ENCODE measurements at places on chromosomes 7 and 10.

DNA sequence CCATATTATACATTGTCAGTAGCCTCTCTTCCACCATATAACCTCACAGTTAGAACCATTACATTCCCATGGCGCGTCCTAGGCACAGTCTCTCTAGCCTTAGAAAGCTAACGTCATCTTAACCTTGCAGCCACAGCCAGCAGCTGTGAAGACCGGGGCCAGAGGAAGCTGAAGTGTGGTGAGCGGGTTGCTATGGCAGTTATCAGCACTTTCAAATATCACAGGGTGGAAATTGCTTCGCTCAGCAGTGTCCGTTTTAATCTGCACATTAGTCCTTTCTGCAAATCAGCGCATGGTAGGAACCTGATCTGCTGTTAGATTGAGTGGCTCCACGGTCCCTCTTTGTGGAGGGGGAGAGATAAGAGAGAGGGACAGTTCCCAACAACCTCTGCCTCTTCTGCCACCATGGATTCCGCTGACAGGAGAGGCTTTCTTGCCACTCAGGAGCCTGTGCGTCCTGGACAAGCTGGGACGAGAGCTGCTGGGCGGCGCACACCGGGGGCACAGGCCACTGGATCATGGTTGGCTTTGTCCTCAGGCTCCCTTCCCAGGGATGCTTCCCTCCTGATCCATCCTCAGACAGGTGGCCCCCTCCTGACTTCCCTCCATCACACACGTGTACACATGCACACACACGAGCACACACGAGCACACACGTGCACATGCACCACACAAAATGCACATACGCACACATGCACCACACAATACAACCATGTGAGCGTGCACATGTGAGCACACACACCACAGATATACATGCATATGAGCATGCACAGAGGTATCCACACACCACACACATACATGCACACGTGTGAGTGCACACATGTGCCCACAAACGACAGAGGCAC is 93.8 kb downstream of the WDR37 start:
- no peaks in the 10 kb centered on the region for H3K36me3 ChIP-seq
- H3K27ac ChIP-seq = no peak overlapping the region

DNA sequence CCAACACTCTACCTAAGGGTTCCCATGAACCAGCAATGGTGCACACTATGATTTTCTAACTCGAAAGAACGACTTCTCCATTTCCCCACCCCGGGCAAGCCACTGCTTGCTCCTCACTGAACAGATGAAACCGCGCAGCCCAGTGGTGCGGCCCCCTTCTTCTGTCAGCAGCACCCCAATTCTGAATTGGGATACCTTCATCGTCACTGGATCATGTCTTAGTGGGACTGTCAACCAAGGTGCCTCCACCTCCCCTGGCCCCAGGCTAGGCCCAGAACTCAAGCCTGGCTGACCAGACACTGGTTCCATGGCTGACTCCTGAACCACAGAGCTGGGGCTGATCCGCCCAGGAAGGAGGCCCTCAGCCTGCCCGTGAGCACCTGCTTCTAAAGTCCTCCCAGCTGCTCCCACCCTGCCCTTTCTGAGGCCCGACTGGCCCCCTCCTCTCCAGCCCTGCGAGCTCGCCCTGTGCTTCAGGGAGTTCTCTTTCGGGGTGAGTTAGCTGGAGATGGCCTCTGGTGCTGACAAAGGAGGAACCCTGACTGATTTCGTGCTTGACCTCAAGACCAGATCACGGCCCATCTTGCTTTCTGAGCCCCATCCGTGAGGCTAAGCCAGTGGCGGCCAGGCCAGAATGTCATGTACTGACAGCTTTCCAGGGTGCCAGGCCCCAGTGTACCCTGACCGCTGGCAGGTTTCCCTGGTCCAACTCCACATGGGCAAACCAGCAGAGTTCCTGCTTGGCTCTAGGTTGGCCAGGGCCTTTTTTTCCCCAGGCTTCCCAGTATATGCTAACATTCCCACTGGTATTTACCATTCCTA is 44.5 kb downstream of the FAM53B start:
- H3K4me3 ChIP-seq = no peak overlapping the region
- H3K4me1 ChIP-seq = peaks cover 17% of the 10 kb centered on the region
- H3K27ac ChIP-seq = no peak overlapping the region
- H3K27me3 ChIP-seq = no peaks in the 10 kb centered on the region
- no peak for DNase-seq

DNA sequence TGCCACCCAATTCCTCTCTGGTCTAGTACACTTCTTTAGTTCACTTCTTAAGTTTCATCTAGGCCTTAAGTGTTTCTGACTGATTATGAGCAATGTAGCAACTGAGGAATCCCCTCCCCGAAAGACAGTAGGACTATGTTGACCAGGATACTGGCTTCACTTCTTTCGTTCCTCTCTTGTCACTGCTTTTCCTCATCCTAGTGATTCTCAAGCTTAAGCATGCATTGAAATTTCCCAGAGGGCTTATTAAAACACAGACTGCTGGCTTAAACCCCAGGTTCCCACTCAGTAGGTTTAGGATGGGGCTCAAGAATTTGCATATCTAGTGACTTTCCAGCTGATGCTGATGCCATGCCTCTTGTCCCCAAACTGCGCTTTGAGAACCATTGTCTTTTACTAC is 164.6 kb upstream of the WNT16 start:
- no peak overlapping the region for H3K4me3 ChIP-seq
- no peaks in the 10 kb centered on the region for H3K36me3 ChIP-seq
- no peak for DNase-seq
- H3K4me1 ChIP-seq = no peaks in the 10 kb centered on the region
- no peaks in the 10 kb centered on the region for H3K27me3 ChIP-seq

GRCh38 chr10:59033622-59034021 is 142.8 kb upstream of the PHYHIPL start:
- no peaks in the 10 kb centered on the region for H3K36me3 ChIP-seq
- no peaks in the 10 kb centered on the region for H3K4me1 ChIP-seq
- H3K4me3 ChIP-seq = no peak overlapping the region
- no peak for DNase-seq
- H3K27me3 ChIP-seq = no peaks in the 10 kb centered on the region

GRCh38 chr7:79789584-79790345 is 336.3 kb upstream of the MAGI2 start:
- peak; percentile 68 for DNase-seq
- H3K4me3 ChIP-seq = no peak overlapping the region
- peaks cover 3% of the 10 kb centered on the region for H3K4me1 ChIP-seq
- peak overlapping the region; percentile 64 for H3K27ac ChIP-seq
- no peaks in the 10 kb centered on the region for H3K36me3 ChIP-seq

- H3K36me3 ChIP-seq = no peaks in the 10 kb centered on the region
- peak; percentile 33 for DNase-seq
- no peak overlapping the region for H3K27ac ChIP-seq
- H3K27me3 ChIP-seq = no peaks in the 10 kb centered on the region
- H3K4me3 ChIP-seq = no peak overlapping the region
Observed at GRCh38 chr7:90749774-90750173, 153.7 kb downstream of the CDK14 start.

DNA sequence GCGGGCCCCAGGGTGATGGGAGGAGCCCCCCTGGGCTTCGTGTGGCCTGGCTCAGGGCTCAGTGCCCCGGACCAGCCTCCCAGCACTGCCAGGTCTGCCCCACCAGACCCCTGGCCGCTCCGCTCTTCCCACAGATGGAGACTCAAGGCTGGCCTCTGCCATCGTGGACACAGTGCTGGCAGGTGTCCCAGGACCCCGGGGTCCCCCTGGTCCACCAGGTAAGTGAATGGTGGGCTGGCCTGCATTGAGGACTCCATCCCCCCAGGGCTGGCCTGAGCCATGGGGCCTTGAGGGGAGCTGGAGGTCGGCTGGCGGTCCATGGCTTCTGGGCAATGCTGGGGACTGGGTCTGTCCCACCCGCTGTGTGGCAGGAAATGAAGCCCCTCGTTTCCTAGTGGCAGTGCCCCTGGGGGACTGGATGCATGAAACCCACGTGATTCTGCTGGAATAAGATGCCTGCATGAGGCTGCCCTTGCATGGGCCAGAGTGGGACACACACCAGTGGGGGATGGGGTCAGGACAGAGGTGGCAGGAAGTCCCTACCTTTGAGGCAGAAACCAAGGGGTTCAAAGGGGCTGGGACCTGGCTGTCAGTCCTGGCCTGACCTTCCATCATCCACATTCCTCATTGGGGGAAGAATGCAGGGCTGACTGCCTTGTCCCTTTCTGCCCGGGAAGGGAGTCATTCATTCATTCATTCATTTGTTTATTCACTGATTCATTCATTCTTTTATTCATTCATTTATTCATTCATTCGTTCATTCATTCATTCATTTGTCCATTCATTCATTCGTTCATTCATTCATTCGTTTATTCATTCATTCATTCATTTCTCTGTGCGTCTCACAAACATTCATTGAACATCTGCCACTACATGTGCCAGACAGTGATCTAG is 81.8 kb downstream of the MYL10 start:
- H3K4me1 ChIP-seq = no peaks in the 10 kb centered on the region
- H3K27ac ChIP-seq = no peak overlapping the region
- H3K36me3 ChIP-seq = no peaks in the 10 kb centered on the region
- no peak overlapping the region for H3K4me3 ChIP-seq

DNA sequence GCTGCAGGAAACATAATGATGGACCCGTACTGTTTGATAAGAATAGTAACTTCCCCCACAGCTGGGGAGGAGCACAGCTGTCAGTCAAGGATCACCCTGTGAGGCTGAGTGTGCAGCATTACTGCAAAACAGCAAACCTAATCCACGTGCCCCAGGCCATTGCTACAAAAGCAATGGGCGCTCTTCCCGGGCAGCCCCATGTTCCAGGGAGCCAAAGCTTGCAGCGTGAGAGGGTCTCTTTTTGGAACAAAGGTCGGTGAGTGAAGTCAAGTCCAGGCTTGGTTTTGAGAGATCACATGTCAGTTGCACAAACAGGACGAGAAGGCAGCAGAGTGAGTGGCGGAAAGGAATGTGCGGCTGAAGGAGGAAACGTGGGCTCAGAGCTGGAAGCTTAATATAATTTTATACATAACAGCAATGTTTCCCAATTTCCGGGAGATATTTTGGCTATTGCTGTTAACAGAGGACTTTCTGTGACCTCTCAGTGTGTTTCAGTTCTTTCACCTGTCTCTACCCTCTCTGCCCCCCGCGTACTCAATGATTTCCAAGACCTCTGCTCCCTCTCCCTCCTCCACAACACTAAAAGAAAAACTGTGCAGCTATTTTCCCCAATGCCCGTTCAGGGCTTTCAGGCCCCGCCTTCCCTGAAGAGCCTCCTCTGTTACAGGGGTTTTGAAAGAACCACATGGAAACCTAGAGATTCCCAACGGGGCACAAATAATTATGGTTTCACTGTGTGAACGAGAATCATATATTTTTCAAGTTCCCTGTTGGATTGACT is 128.9 kb downstream of the MTPAP start:
- no peaks in the 10 kb centered on the region for H3K36me3 ChIP-seq
- peaks cover 3% of the 10 kb centered on the region for H3K27me3 ChIP-seq
- H3K27ac ChIP-seq = peak overlapping the region; percentile 10
- peak; percentile 51 for DNase-seq
